NCI-H1105 (cell line): ENCODE measurements at places on chromosomes 6 and 20.

DNA sequence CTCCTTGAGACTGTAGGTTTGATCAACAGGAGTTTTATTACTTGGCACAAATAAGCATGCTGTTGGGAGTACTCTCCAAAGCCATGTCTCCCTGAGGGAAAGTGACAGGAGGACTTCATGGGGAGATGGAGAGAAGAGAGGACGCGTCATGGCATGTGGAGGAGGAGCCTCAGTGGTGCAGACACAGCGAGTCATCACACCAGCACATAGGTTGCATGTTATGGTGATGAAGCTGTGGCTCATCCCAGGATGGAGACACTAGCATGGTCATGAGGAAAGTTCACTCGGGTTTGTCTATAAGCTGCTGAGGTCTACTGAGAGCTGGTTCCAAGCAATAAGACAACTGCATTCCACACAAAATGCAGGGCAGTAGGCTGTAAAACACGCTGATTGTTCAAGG is 13.2 kb upstream of the SSTR4 start:
- DNase-seq = no peak

- DNase-seq = no peak
These were observed 10.1 kb downstream of the RFX6 start for GRCh38 chr6:116887168-116887567.

DNA sequence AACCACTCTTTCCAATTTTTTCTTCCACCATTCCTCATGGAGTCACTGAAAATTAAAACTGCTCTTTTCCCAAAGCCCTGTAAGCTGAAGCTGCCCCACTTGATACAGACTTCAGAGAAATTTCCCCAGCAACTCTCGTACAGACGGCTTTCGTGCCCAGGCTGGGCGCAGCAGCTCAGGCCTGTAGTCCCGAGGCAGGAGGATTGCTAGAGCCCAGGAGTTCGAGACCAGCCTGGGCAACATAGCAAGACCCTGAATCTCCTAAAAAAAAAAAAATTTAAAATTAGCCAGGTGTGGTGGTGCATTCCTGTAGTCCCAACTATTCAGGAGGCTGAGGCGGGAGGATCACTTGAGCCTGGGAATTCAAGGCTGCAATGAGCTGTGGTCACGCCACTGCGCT is 6.6 kb downstream of the PPDPF start:
- DNase-seq = no peak

DNA sequence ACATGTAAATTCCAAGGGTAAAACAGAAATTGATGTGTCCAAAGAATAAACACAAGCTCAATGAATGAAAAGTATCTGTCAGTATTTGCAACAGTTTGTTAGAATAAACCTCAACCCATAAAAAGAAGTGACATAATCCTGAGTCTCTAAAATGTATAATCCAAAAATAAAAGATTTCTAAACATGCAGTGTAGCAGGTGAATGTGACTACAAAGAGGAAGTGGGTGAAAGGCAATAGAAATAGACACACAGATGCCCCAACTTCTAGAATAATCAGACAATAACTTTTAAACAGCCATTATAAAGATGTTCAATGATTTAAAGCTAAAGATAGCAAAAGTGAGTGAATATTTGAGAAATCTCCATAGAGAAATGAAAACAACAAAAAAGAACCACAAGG is 1009.2 kb upstream of the GJE1 start:
- no peak for DNase-seq

- no peak for DNase-seq
These were observed 61.1 kb upstream of the CCN6 start for GRCh38 chr6:111992851-111993250.

- DNase-seq = no peak
These were observed 74.6 kb downstream of the NINL start for GRCh38 chr20:25510721-25511120.

DNA sequence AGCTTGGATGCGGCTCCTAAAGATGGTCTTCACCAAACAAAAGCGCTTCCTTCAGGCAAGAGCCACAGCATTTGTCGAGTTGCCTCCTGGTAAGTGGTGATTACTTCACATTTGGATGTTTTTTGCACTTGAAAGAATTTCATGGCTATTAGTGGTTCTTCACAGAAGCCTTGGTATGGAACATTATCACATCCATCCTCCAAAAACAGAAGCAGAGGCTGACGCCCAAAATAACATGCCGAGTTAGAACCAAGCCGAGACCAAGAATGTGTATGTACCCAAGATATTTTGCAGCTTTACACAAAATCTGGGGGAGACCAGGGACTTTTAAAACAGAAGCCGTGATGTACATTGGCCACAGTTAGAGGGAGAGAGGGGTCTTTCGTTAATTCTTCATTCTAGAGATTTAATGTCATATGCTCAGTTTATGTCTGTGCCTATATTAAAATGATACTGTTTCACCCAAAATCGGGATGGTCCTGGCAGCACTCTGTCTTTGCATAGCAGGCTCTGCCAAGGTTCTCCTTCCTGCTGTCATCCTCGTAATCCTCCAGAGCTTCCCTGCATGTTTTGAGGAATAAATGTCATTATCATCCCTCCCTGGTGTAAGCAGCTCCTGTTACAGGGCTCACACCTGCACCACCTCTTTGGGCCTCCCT is 109.3 kb downstream of the TMEM242 start:
- no peak for DNase-seq

DNA sequence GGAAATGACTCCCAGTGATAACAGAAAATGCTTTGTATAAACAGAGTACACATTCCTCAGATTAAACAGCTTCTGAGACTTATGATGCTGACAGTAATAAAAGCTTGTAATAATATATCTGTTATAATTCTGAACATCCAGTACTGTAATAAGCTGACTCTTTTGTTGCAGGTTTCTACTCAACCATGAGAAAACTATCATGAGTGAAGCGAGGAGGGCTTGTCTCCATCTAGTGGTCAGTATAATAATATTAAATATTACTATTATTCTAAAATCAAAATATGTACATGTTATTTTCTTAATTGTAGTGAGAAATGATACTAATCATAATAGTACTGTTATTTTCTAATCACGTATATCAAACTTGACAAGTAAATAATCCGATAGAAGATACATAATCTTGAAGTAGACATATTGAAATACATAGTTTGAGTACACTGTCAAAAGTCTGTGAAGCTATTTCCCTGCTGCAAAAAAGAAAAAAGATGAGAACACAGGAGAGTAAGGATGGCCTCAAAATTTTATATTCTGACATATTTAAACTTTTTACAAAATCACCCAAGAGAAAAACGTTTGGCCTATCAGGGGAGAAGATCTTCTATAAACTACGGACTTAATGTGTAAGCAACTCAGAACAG is 183.1 kb downstream of the MOXD1 start:
- DNase-seq = peak; percentile 27
